Activated T-cell treated with anti-CD3 and anti-CD28 coated beads for 48 hours (primary cell): ENCODE measurements at places on chromosomes 12 and 14.

- no peak for DNase-seq
These were observed 4.6 kb downstream of the SINHCAF start for GRCh38 chr12:31321186-31321896.

DNA sequence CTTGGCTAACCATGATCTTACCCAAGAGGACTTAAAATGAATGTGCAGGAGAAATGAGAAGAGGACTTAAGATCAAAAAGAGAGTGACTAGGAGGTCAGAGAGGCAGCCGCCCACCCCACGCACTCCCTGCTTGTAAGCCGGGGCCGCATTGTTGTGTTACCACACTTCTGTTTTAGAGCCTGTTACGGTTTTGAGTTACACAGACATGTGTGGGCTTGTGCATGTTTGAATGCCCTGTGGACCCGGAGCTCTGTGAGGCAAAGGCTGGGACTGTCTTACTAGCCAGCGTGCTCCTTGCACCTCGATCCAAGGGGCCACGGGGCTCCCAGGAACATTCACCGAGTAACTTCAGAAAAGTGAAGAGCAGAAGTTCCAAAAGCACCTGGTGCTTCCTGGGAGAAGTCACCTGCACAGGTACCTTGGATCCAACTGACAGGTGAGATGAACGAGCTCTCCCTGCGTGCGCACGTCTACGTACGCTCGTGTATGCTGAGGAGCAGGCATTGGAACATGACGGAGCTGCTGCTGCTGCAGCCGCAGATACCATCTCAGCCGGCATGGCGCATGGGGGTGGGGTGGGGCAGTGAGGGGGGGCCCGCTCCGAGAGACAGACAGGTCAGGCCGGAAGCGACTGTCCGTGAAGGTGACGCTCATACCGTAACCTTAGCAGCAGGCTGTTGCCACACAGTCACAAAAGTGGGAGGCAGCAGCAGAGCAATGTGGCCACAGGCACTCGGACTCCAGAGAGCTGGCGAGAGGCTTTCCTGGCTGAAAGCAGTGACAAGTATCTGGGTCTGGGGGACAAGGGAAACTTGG is 23.7 kb downstream of the SFSWAP start:
- DNase-seq, result no peak

GRCh38 chr12:47268501-47269454 is 189.0 kb upstream of the AMIGO2 start:
- DNase-seq, result no peak

DNA sequence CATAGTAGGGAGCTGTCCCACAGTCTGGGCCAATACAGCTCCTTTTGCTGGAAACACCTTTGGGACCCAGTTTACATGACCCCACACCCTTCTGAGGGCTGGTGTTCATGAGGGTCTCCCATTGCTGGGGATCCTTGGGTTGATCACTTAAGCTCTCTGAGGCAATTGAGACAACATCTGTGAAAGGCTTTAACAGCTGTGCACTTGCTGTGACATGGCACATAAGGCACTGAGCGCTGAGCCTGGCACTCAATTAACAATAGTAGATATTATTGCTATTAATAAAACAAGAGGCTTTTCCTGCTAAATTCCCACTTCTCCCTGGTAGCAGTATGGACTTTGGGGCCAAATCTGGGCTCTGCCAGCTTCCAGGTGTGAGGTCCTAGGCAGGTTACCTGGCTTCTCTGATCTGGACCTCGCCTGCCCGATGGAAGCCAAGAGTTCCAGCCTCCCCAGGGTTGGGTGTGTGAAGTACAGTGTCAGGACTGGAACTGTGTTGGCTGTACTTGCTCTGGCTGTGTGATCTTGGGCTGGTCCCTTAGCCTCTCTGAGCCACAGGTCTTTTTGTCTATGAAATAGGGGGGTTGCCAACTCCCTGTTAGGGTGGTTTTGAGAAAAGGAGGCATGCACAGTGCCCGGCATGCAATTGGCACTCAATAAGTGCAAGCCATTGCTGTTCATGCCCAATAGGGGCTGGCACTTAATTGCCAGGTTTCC is 3.1 kb downstream of the SH2B3 start:
- DNase-seq, result no peak

GRCh38 chr14:78088916-78089315 is 81.3 kb upstream of the NRXN3 start:
- no peak for DNase-seq

DNA sequence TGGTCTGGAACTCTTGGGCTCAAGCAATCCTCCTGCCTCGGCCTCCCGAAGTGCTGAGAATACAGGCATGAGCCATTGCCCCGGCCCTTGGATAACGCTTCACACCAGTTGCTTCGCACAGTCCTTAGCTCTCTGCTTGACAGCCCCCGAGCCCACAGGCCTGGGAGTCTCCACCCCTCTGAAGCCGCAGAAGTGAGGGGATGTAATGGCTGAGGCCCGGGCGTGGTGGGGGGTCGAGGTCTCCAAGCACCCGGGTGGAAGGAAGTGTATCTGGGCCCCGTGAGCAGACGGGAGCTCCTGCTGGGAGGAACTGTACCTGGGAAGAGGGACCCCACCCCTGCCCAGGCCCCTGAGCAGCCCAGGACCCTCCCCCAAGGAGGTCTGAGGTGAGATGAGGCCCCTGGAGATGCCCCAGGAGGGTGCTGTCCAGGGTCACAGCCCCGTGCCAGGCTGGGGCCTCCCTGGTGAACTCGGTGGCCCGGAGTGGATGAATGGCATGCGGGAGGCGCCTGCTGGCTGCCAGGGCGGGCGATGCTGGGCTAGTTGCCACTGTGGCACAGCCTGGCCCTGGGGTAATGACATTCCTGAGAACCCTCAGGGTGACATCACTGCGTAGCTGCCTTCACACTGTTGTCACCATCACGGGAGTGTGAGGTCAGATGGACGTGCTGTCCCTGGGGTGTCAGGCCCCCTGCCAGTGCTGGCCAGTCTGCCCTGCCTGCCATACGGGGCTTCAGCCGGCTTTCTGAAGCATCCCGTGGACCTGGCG is 48.9 kb downstream of the KIF26A start:
- no peak for DNase-seq

- no peak for DNase-seq
These were observed 141.6 kb downstream of the KICS2 start for GRCh38 chr12:64080319-64081007.

DNA sequence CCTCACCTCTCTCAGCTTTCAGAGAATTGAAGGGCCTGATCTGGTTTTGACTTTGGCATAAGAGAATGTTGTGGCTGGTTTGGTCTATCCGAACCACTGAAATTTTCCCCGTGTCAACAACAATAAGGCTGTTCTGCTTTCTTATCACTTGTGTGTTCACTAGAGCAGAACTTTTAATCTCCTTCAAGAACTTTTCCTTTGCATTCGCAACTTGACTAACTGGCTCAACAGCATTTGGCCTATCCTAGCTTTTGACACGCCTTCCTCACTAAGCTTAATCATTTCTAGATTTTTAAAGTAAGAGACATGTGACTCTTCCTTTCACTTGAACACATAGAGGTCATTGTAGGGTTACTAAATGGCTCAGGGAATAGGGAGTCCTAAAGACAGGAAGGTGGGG is 25.9 kb upstream of the EDDM3A start:
- DNase-seq, result no peak

GRCh38 chr14:103881268-103882201 is 34.2 kb upstream of the PPP1R13B start:
- DNase-seq, result no peak

- DNase-seq, result no peak
These were observed 807.7 kb upstream of the SEL1L start for GRCh38 chr14:82341261-82341810.
